Transverse colon (tissue), 4 donors: ENCODE measurements at places on chromosomes 7 and 10. TPM values are rescaled to one million over a fixed set of nuclear protein-coding genes. Genes with fewer than 3 reads are reported as not detected.

DNA sequence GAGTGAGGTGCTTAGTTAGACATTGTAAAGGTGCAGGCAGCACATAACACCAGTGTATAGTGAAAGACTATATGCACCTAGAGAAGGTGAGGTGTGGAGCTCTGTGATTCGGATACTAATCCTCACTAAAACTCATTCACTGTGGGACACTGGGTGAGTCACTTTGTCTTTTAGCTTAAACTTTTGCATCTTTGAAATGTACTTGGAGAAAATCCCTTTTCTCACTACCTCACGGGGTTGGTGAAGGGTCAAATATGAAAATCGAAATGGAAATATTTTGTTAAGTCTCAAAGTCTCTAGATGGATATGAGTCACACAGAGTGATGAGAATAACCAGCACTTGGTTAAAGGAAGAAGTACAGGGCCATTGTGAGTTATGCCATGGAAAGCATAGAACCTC lies 38.0 kb downstream of the MDFIC start:
- DNase-seq, result no peak

- no peak for DNase-seq
Observed at GRCh38 chr7:92356406-92356805, 90.9 kb upstream of the GATAD1 start.

- no peak for DNase-seq
Observed at GRCh38 chr10:1595242-1595600, 142.1 kb downstream of the ADARB2 start.

- DNase-seq, result no peak
Observed at GRCh38 chr10:36109399-36110023, 467.4 kb upstream of the FZD8 start.

The CHN2 gene
- total RNA-seq, result 5.6 TPM

The LIPF gene
- not detected for total RNA-seq

DNA sequence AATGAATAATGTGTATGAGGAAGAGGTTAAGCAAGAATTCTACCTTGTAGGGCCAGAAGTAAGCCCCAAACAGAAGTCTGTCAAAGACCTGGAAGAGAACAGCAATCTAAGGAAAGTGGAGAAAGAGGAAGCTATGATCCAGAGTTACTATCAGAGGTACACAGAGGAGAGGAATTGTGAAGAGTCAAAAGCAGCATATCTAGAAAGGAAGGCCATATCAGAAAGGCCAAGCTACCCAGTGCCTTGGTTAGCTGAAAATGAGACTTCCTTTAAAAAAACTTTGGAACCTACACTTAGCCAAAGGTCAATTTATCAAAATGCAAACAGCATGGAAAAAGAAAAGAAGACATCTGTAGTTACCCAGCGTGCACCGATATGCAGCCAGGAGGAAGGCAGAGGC lies 42.7 kb upstream of the GAD2 start:
- no peak for DNase-seq

DNA sequence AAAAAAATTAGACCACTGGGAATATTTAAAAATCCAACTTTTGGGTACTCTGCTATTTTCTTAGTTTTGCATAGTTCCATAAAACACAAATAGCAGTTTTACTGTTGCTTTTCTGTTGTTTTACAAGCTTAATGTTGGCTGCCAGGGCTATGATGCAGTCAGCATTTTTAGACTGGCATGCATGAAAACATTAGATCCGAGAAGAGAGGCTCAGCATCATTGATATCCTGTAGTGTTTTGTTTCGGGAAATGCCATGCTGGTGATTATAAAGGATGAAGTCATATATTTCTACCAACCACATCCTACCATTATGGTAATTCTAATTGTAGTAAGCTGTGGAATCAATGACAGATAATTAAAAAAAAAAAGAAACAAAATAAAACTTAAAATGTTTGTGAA lies 104.6 kb downstream of the MBL2 start:
- no peak for DNase-seq

DNA sequence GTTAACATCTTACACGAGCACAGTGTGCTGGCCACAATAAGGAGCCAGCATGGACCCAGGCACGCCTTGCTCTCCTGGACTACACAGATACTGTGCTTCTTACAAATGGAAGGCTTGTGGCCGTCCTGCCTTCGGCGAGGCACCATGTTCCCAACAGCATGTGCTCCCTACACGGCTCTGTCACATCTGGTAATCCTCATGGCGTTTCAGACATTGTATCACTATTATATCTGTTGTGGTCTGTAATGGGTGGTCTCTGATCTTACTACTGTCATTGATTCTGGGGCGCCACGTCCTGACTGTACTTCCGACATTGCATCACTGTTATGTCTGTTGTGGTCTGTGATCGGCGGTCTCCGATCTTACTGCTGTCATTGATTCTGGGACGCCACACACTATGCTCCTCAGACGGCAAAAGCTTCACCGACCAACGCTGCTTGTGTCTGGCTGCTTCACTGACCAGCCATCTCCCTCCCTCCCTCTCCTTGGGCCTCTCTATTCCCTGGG lies 195.4 kb downstream of the MAD1L1 start:
- DNase-seq, result no peak

DNA sequence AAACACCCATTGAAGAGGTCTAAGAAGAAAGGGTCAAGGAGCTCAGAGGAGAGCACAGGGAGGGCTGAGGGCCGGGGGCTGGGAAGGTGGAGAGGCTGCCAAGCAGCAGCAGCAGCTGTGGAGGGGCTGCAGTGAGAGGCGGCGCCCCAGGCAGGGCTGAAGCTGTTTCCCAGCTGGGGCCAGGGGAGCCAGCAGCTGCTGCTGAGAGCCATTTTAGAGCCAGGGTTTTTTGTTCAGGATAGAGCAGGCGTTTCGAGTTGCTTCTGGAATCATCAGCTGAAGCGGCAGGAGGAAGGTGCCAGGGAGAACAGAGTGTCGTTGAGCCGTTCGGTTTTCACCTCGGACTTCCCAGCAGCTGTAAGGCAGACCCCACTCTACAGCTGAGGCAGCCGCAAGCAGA lies 62.7 kb downstream of the LANCL2 start:
- no peak for DNase-seq

GRCh38 chr7:26052706-26053105 lies 99.3 kb upstream of the NFE2L3 start:
- DNase-seq, result no peak

DNA sequence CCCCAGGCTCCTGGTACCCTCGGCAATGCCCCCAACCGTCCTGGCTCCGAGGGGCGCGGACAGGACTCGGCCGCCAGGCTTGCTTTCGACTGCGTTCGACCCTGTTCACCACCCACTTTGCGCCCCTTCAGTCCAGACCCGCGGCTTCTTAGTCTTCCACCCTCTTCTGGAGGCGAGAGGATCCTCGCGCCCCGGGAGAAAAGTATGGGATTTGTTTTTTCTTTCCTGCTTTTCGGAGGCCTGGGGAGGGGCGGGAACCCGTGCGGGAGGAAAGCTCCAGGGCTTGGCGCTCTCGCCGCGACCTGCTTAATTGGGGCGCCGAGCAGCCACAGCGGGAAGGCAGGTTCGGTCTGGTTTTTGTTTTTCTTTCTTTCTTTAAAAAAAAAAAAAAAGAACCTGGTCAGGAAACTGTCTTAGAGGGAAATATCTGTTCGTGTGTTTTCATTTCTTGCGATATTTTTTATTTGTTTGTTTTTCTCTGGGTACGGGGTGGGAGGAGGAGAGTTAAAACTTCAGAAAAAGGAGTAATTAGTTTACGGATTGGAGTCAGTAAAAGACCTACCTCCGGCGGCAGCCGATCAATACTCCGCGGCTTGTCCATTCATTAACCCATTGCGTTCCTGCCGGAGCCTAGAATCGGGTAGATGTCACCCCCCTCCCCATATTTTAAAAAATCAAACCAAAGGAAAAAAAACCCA lies 1.6 kb downstream of the EMX2 start:
- DNase-seq, result no peak

The IKZF1 gene
- total RNA-seq, result 9.7 TPM

DNA sequence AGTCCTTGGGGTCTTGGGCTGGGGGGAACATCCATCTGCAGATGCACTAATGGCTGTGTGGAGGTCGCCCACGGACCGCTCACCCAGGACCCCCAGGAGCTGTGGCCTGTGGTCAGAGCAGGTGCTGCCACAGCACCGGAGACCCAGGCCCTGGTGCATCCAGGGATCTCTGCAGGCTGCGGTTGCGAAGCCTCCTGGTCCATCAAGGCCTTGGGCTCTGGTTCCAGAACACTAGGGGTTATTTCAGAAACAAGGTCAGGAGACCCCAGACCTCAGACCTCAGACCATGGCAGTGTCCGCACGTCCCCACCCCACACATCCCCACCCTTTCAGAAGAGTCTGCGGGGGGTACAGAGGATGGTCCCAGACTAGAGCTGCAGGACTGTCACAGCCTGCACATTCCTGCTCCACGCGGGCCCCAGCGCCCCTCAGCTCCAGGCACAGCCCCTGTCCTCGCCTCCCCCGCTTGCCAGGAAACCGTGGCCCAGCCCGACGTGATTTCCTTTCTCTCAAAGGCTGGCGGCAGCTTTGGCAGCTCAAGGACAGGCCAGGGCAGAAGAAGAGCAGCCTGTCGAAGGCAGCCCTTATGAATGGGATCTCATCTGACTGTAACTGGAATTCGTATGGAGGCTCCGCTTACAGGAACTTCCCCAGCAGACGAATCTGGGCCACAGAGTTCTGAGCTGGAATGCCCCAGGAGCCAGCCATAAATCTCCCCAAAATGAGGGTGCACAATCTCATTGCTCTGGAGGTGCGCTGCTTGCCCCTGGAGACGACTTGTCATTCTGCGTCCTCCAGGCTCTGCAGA lies 136.2 kb upstream of the RET start:
- no peak for DNase-seq

The ADCYAP1R1 gene
- 7.4 TPM for total RNA-seq

DNA sequence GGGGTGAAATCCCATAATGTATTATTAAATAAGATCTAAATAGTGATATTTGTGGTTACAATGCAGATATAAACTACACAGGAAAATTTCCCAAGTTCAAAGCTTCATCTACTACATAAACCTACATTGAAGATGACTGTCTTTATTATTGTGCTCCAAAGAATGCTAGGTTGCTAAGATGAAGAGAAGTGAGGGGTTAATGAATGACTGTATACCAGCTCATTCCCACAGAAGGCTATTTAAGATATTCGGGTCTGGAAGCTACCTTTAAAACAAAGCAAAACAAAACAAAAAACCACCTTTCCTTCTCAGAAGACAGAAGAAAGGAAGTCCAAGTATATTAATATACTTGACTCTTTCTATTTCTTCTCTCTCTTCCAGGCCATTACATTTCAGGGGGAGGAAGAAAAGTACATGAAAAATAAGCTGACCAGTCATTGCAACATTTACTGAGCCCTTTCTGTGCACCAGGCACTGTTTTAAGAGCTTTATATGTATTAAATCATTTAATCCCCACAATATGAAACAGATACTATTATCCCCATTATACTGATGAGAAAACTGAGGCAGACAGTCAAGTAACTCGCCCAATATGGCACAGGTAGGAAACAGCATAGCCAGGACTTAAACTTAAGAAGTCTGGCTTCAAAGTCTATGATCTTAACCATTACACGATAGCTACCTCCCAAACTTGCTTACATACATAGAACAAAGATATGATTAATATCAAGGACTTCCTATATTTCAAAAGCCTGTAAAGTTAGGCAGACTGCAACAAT lies 48.1 kb downstream of the TNPO3 start:
- DNase-seq, result no peak

- DNase-seq, result no peak
Observed at GRCh38 chr10:83545901-83546391, 593.4 kb upstream of the GHITM start.

DNA sequence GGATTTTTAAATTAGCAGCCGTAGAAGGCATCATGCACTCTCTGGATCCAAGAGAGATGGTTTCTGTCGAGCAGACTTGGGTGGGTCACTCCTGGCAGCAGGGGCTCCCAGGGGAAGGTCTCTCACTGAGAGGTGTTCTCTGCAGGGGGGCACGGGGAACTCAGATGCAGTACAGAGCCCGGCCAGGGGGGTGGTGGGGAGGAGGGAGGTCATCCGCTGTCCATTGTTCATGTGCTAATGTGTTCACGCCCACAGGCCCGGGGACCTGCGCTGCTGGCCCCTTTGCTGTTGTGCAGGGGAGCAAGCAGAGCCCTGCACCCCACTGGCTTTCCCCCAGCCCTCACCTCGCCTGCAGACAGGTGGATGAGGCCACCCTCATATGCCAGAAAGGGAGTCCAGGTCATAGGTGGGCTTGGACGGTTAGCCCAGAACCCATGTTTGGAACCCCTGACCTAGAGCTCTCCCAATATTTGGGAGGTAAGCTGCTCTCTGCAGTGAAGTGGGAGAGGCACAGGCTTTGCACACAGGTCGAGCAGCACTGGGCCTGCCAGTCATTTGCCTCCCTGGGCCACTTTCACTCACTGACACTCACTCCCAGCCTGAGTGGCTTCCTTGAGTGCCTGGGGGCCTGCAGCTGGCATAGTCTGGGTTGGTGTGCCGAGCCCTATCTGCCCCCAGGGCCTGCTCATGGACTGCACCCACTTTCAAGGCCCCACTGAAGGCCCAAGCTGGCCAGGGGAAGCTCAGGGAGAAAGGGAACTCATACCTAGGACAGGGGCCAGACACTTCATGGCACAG lies 12.6 kb upstream of the TBRG4 start:
- no peak for DNase-seq

DNA sequence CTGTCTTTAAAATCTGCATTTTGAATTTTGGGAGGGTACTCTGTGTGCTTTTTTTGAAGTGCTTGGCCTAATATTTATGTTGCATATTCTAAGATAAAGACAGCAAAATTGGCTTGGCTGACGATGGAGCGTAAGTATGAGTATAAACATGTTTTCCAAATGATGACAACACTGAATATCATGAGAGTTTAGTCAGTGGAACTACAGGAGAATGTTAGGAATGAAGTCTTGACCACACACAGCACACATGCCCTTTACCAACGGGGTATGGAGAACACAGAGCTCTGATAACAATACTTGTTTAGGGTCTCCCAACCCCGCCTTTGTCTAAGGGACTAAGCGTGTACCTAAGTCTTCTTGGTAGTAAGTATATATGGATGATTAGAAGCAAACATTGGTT lies 253.9 kb upstream of the FZD8 start:
- DNase-seq, result no peak

The TAX1BP1 gene
- 67.9 TPM for total RNA-seq

The CACNA2D1 gene
- total RNA-seq, result 126 TPM

DNA sequence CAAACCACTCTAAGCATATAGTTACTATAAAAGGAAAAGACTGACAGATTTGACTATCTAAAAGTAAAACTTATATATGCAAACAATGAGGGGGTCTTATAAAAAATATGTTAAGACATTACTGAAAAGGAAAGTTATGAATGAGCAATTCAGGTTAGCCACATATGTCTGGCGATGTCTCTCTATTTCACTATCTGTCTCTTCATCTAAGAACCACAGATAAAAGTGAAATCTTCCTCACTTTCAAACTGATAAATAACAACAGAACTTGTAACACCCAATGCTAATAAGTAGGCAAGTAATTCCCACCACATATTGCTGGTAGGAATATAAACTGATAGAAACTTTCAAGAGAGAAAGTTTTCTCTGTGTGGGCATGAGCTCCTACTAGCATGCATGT lies 138.2 kb downstream of the CHCHD3 start:
- DNase-seq, result no peak

The UMAD1 gene
- total RNA-seq, result 8.2 TPM

GRCh38 chr7:91082852-91083495 lies 181.3 kb upstream of the FZD1 start:
- DNase-seq, result no peak
